ENCODE measurements at places on chromosomes 6 and 20. TPM values are rescaled to one million over a fixed set of nuclear protein-coding genes. Genes with fewer than 3 reads are reported as not detected.

The ADGB gene
- total RNA-seq: not detected

DNA sequence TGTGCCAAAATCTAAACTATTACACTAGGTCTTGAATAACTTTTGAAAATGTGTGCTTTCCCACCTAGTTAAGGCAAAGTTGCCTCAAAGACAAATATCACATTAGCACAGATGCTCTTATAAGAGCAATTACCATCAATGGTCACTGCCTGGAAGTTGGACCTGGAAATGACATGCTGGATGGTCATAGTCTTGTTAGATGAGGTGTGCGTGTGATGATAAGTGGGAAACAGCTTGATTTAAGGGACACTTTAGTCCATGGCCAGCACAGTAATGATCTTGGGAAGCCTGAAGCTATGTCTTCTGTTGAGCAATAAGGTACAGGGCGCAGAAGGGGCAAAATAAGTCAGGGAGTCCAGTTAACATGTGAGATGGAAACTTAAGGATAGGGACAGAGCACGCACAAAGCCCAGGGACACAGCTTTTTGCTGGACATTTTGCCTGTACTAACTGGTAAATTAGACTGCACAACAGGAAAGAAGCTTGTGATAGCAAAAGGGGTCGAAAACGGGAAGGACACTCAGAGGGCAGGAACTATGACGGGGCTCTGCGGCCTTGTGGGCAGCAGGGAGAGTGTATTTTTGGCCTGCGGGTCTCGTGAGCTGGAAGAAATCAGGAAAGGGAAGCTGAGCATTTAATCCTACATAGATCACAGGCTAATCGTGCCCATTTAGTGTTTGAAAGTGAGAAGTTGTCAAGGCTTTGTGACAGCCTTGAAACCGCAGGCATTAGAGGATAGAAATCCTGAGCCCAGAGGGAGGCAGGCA is 66.7 kb upstream of the BMP2 start:
- DNase-seq: peak; percentile 60

DNA sequence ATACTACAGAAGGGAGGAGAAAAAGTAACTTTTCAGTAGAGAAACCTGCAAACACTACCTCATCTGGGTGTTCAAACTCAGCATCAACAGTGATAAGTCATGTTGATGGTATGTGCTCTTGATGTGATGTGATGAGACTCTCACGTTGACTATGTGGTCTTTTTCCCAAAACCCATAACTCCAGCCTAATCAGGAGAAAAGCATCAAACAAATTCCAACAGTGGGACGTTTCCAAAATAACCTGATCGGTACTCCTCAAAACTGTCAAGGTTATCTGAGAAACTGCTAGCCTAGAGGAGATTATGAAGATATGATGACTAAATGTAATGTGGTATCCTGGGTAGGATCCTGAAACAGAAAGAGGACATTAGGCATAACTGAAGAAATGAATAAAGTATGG is 41.9 kb upstream of the TAB2 start:
- DNase-seq: no peak

DNA sequence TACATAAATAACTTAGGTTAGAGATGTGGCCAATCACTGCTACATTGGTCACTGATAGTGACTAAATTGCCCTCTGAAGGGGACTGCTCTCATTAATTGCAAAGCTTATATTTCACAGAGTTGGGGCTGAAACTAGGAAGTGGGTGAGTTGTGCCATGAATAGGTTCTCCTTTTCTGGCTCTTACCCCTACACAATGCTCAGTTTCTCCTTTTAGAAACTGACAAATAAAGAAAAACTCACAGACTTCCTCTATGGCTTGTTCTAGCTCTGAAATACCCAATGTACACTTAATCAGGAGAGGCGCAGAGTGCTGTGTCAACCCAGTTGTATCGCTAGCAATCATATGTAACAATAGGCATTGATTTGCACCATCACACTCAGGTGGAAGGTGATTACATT is 41.2 kb upstream of the PROKR2 start:
- DNase-seq: no peak

DNA sequence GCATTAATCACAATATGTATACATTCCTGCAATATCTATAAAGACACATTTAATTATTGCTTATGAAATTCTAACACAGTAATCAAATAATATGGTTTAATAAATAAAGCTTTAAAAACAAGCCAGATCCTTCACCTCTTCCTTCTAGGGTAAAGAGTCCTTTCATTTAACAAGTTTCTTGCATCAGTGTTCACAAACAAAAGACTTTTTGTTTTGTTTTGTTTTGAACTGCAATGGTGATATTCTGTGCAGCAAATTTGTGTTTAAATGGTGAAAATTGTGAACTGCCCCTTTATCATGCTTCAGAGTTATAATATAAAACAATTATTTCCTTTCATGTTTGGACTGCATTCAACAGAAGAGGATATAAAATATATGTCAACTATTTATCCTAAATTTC is 177.3 kb downstream of the EPHA7 start:
- no peak for DNase-seq

The AP5S1 gene
- total RNA-seq: 11.2 TPM

- DNase-seq: no peak
Measured at GRCh38 chr20:25637247-25637646, 13.4 kb upstream of the NANP start.

DNA sequence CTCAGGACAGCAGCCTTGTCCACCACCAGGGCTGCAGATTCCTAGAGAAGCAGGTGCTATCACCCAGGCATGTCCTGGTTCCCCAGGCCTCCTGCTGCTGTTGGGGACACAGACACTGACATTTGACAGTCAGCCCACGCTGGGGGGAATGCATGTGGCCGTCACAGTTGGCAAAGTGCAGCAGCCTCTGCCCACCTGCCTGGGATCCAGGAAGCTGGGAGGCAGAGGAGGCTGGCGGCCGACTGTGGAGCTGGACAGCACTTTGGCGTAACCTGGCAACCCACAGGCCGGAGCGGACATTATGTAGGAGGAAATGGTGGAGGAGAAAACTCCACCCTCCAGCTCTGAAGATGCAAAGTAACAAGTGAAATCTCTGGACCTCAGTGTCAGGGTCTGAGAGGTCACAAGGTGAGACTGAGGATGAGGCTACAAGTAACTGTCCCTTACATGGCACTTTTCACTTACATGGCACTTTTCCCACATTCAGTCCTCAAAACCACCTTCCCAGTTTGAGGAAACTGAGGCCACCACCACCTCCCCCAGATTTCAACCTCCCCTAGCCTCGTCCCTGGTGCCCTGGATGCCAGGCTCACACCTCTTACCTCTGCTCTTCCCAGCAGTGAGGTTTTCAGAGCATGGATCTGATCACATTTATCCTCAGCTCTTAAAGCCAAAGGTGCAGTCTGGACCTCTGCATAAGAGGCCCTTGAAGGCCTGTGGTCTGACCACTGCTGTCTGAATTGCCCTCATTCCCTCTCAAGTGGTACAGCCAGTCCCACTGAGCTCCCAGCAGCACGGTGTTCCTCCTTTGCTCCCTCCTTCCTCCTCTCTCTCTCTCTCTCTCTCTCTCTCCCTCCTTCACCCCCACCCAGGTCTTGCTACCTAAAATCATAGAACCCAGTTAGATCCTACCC is 8.7 kb downstream of the MAP1LC3A start:
- no peak for DNase-seq

- DNase-seq: no peak
Measured at GRCh38 chr20:32537657-32538525, 47.2 kb downstream of the NOL4L start.

GRCh38 chr20:19283490-19284025 is 71.1 kb downstream of the SLC24A3 start:
- DNase-seq: no peak

The OR2H1 gene
- not detected for total RNA-seq

- no peak for DNase-seq
Measured at GRCh38 chr20:33881989-33882388, 70.8 kb downstream of the CHMP4B start.

DNA sequence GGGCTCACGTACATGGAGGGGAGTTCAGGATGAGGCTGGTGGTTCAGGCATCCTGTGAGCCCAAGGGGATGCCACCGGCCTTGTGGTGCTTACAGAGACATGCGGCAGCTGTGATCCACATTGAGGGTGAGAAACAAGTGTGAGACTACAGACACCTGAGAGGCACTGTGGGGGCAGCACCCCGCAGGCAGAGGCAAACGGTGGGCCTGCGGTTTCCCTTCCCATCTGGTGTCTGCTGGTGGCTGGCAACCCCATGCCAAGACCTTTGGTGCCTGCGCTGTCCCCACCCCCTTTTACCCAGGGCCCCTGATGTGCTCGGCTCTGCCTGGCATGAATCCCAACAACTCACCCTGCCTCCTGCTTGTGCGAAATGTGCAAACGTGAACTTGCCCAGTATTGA is 42.0 kb downstream of the ERMARD start:
- DNase-seq: no peak

The SPATS1 gene
- not detected for total RNA-seq

The EXOC2 gene
- total RNA-seq: 11.5 TPM

DNA sequence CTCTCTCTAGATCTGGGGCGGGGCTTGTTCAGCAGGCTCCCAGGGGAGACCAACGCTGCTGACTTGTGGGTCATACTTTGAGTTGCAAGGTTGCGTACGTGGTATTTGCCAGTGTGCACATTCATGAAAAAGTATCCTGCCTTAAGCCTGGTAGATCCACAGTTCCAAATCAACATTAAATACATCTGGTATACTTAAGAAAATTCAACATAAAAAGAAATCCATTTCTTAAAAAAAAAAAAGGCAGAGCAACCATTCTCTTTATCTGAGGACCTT is 81.4 kb downstream of the SLC22A3 start:
- peak; percentile 29 for DNase-seq

DNA sequence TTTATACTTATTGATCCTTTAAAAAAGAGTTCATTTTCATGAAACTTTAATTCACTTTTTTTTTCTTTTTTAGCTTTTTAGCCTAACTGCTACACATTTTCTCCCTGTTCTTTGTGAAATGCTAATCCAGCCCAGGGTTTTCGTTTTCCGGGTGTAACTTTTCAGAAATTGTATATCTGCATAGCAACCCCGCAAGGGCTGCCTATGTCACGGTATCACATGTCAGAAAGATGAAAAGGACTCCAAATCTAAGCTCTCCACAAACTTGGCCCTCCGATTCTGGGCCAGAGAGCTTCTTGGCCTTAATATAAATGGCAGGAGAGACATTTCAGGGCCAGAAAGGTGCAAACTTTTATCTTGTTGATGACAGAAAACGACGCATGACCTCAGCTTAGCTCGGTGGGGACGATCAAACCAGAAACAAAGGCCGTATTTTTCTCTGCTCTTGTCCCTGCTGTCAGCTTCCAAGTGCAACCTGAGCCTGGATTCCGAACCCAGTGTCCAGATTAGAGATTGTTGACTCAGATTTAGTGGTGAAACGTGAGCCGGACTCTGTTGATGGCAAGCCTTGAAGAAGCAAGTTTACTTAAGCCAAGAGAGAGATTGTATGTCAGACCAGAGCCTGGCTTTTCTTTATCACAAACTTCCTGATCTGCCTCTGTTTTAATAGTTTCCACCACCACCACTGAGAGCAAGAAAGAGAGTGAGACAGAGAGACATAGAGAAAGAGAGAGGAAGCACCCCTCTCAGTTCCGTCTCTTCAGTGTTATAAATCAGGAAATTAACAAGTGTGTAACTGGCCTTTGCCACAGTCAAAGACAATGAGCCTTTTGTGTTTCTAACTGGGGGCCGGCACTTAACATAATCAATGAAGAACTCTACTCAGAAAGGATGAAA is 157.8 kb downstream of the SCML4 start:
- DNase-seq: no peak

DNA sequence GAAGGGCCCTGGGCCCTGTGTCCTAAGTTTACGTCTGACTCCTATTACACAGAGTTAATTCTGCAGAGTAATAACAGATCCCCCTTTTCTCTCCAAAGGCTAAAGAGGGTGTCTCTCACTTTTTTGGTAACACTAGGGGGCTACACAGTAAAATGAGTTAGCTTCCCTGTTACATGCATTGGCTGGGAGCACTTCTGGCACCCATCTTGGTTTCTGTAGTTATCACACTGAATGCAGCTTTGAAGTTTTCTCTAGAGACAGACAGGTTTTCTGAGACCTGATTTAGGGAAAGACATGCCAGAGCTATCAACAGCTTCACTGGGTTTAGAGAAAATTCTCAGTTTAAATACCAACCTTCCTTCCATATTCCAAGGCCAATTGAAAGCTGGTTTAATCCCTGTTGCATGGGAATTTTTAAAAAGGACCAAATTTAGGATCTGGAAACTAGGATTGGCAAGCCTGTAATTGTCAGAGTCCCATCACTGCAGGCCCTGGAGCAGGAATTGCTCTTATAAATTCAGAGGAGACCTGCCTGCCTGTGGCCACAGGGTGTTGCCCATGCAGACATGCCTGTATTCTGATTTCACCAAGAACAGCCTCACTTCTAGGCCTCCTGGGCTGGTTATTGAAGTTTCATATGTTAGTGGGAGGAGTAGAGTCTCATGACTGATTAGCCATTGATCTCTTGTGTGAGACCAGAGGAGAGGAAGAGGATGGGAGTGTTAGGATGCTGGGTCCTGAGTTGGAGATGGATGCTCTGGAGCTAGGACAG is 29.4 kb downstream of the RNF8 start:
- no peak for DNase-seq

DNA sequence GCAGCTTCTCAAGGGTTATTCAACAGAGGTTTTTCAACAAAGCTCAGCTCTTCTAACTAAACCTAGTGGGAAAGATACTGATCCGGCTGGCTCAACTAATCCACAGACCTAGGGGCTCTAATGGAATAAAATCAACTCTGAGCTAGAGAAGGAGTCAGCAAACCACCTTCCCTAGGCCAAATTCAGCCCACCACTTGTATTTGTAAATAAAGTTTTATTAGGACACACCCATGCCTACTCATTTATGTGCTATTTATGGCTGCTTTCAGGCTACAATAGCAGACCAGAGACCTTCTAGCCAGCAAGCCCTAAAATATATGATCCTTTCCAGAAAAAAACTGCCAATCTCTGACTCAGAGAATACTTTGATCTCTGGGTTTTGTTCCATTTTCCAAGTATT is 6.0 kb upstream of the RAB22A start:
- no peak for DNase-seq

GRCh38 chr20:3654326-3655130 is 8.7 kb downstream of the GFRA4 start:
- no peak for DNase-seq

DNA sequence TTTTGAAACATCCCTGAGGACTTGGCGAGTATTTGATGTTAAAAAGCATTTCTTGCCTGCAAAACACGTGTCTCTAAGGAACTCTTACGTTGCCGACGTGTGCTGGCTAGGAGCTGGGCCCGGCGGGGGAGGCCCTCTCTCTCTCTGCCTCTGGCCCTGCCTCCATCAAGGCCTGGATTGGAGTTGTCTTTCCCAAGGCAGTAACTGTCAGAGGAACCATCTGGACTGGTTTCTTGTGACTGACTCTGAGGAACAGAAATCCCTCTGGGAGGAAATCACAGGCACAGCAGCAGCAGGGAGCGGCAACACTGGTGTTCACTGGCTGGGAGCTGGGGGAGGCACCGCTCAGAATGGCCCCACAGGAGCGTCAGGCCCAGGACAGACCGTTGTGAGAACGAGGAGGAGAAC is 244.2 kb downstream of the NRN1 start:
- DNase-seq: no peak

The SOBP gene
- total RNA-seq: 20.3 TPM

DNA sequence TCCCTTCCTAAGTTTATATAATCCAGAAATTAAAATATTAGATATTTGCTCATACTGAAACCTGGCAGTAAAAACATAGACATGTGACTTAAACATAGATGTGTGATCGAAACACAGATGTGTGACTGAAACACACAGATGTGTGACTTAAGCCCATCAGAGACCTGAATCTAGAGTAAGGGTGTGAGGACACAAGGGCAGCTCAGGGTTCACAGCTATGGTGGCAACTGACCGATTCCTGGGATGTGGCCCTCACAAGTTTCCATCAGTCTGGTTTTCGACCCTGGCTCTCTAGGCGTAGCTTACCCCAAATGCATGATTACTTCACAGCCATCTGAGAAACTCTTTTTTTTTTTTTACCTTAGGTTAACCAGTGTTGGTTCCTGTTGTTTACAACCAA is 137.0 kb downstream of the NRN1 start:
- DNase-seq: no peak

Measured in heart left ventricle (tissue), 16 donors.